ENCODE measurements at places on chromosomes 4 and X.

DNA sequence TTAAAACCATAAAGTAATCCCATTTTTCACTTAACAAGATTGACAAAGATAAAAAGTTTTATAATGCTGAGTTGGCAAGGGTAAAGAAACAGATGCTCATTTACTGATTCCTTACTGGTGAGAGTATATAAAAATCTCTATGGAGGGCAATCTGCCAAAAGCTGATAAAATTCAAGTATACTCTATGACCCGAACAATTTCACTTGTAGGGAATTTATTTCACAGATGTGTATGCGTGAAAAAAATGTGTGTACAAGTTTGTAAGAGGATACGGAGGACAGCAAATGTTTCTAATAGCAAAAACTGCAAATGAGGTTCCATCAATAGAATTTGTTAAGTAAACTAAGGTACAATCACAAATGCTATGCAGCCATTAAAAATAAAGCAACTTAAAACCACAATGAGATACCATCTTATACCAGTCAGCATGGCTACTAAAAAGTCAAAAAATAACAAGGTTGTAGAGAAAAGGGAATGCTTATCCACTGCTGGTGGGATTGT is 23.4 kb downstream of the DHX15 start:
- DNase-seq: no peak

DNA sequence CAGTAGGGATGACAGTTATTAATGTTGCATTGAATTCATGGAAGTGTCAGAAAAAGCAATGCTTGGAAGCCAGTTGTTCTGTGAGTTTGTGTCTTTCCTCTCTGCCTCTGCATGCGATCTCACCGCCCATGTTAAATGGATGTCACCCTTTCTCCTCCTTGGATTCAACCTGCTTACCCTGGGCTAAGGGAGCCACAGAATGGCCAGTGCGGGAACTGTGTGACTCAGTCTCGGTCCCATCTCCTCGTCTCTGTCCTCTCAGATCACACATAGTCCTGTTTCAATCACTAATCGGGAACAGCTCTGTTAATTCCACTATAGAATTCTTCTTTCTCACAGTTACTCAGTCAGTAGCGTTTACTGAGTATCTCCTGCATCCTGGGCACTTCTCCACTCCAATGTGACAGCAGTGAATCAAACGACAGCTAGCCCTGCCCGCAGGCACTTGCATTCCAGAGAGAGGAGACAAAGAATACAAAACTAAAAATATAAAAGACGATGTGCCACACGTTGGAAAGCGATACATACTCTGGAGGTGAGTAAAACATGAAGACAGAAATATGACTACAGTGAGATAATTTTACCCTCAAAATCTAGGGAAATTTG is 53.6 kb upstream of the TLR3 start:
- DNase-seq: no peak

GRCh38 chrX:123961268-123962005 is at the start of gene STAG2:
Gene STAG2 (plus strand): TSS chrX:123961706. CDS start chrX:124022628, 60,922 bp downstream.
- DNase-seq: peak; percentile 26

DNA sequence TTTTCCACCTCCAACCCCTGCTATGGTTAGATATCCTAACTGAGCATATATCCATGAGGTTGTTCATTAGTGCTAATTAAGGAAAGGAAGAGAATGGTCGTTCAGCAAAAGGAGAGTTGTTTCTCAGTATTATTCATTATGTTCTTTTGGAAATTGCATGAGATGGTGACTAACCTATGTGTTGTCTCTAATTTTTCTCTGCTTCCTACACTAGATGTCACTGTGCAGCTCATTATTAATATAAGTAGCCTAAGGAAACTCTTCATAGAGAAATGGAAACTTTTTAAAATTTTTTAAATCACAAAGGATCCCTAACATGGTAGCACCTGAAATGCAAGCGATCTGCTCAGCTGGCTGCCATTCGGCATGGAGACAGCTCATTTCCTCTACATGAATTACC is 67.7 kb upstream of the FAM9A start:
- no peak for DNase-seq

DNA sequence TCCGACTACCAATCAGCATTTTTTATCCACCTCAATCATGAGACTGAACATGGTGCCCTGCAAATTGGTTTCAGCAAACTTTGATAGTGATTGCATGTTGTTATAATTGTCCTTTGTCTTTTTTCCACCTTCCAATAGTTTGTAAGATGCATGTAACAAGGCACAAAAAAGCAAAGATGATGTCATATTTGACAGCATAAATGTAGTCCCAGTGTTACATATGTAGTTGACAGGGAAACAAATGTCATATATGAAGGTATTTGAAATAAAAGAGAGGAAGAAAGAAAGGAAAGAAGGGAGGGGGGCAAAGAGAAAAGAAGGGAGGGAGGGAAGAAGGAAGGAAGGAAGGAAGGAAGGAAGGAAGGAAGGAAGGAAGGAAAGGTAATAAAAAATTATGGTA is 441.7 kb upstream of the CPEB2 start:
- DNase-seq: no peak

GRCh38 chr4:133146574-133147241 is 2.4 kb upstream of the PCDH10 start:
- no peak for DNase-seq

- DNase-seq: no peak
Measured at GRCh38 chr4:41510179-41510578, 27.8 kb upstream of the LIMCH1 start.

- DNase-seq: no peak
Measured at GRCh38 chrX:13279279-13280018, 40.4 kb downstream of the ATXN3L start.

- no peak for DNase-seq
Measured at GRCh38 chr4:47624031-47624441, 139.0 kb downstream of the ATP10D start.

DNA sequence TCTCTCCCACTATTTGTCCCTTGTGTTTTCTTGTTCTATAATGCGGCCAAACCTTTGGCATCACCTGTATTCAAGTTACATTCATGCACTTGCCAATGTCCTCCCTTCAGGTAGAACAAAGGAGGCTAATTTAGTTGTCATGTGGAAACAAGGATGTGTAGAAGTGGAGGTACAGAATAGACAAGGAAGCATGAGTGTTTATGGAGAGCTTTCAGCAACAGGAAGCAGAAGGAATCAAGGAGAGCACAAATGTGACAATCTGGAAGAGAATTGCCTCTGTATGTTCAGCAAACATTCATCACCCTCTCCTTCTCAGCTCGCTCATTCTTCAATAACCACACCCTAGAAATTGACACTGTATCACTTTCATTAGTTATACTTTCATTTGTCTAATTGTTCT is 103.4 kb downstream of the SLC7A11 start:
- no peak for DNase-seq

DNA sequence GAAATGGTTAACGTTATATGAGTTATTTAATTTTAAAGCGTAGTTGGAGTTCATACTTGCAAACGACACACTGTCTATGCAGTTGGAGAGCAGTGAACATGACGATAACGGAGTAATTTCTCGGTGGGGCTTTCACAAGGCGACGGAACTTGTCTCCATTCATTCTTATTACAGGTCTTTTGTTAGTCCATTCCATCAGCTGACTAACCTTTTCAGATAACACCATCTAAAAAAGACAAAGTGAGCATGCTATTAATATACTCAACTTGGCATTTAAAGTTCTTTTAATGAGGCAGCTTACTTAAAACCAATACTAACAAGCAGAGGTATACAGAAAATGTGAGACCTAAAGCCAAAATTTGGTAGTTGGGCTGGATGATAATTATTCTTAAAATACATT is 19.9 kb downstream of the MAGT1 start:
- DNase-seq: no peak

DNA sequence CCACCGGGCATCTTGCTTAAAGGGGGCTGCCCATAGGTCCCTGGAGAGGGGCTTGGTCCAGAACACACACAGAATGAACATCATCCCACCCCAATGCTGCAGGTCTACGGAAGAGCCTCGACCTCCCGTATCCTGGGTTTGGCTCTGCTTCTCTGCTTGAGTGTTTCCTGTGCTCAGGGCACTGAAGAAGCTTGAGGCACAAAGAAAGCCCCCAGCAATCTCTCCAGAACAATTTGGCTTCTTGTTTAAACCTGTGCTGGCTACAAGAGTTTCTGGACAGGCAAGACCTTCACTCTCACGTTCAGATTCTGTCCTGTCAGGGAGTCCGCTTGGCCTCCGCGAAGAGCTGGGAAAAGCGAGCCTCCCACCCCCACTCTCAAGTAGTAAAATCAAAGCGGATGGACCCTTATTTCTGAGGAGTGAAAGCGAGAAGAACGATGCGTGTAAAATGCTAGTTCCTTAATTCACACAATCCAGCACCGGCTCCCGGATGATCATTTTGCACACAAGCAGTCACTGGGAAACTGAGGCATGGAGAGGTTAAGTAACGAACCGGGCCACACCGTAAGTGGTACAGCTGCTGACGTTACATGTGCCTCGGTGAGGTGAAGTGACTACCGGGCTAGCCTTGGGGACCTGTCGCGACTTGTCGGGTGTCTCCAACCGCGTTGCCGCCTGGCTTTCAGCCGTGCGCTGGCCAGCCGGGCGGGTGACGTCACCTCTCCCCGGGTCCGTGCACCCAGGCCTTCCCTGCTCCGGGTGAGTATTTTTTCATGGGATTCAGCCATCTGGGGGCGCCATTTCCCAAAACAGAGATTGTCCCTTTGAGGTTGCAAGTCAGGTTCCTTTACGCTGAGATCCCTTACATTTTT is 3.1 kb upstream of the SFRP2 start:
- DNase-seq: no peak

- DNase-seq: no peak
Measured at GRCh38 chrX:55072286-55072685, 2.5 kb upstream of the PAGE2B start.

DNA sequence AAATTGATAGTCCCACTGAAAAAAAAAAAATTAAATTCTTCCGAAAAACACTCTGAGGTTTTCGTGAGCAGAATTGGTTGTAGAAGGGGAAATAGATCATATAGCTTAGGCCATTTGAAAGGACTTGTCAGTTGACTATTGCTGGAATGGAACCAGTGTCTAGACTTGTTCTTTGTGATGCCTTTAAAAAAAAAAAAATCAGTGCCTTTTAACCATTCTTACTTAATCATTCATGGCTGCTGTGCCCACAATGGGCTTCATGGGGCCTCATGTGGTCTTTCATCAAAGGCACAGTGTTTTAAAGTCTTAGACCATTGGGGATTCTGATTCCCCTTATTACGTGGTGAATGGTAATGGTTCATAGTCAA is 139.3 kb downstream of the AFF1 start:
- no peak for DNase-seq

- no peak for DNase-seq
Measured at GRCh38 chr4:110625576-110626257, 2.8 kb upstream of the PITX2 start.

DNA sequence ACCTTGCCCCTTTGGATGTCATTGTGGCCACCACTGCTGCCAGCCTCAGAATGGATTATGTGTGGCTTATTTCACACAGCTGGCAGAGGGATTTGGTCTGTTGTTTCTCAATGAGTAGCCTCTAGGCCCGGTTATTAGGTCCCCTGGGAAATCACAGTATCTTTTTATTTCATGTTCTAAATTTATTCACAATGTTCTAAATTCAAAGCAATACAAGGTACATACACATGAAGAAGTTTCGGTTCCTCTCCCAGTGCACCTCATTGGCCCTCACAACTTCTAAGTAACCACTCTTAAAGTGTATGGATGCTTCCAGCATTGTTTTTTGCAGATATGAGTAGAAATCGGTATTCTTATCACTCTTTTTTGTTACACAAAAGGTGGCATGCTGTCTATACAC is 262.7 kb downstream of the RCHY1 start:
- DNase-seq: no peak

- no peak for DNase-seq
Measured at GRCh38 chr4:181671672-181672071, 571.5 kb upstream of the TENM3 start.

GRCh38 chrX:1178580-1179057 is 33.8 kb downstream of the CRLF2 start:
- DNase-seq: no peak

GRCh38 chrX:125005863-125006262 is 313.8 kb upstream of the TEX13C start:
- DNase-seq: no peak

- DNase-seq: no peak
Measured at GRCh38 chr4:109233570-109233969, 68.9 kb downstream of the COL25A1 start.

- no peak for DNase-seq
Measured at GRCh38 chrX:12443534-12444098, 305.3 kb downstream of the FRMPD4 start.

DNA sequence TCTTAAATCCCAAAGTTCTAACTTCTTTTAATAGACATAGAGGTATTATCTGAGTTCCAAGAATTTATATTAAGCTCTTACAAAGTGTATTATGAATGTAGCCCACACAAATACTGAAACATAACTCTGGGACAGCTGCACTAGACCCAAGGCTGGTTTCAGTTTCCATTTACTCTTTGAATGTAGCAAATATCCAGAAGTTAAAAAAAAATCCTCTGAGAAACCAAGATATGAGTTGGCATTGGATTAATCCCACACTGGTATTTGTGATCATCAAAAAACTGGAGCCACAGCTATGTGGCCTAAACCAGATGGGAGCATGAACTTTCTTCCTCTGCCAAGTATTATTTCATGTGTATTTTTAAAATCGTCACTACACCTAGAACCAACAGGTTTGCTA is 23.6 kb upstream of the SMPX start:
- no peak for DNase-seq

DNA sequence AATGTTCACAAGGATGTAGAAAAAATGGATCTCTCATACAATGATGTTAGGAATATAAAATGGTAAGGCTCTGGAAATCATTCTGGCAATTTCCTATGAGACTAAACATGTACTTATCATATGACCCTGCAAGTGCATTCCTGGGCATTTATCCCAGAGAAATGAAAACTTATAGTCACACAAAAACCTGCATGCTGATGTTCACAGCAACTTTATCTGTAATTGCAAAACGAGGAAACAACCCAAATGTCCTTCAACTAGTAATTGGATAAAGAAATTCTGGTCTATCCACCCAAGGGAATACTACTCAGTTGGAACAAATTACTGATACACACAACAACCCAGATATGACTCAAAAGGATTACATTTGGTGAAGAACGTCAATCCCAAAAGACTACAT is 14.5 kb downstream of the ZCCHC18 start:
- no peak for DNase-seq

GRCh38 chr4:58514299-58514698 is 1404.1 kb upstream of the IGFBP7 start:
- DNase-seq: no peak

DNA sequence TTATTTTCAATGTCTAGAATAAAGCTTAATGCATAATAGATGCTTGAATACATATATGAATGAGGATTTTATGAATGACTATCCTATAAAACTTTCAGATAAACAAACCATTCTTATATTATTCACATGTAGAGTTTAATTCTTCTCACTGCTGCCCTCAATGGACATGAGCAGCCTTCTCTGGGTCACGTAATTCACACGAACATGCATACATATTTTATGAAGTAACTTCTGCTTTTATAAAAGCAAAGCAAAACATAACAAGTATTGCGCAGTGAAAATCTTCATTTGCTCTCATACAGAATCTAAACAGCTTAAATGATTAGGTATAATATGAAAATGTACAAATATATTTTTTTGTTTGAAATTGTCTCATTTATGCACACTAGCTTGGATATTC is 116.7 kb downstream of the TMA16 start:
- no peak for DNase-seq

- no peak for DNase-seq
Measured at GRCh38 chr4:80918004-80918403, 112.5 kb upstream of the BMP3 start.

- DNase-seq: no peak
Measured at GRCh38 chrX:97867266-97867665, 983.6 kb downstream of the RPA4 start.

- no peak for DNase-seq
Measured at GRCh38 chr4:1419708-1420107, 13.5 kb upstream of the NKX1-1 start.

Measured in stimulated activated CD8-positive, alpha-beta memory T cell treated with anti-CD3 and anti-CD28 coated beads, Interleukin-15, amount 100 ng/mL, for 4 hours (primary cell).